ENCODE measurements at places on chromosomes 6 and 20.

DNA sequence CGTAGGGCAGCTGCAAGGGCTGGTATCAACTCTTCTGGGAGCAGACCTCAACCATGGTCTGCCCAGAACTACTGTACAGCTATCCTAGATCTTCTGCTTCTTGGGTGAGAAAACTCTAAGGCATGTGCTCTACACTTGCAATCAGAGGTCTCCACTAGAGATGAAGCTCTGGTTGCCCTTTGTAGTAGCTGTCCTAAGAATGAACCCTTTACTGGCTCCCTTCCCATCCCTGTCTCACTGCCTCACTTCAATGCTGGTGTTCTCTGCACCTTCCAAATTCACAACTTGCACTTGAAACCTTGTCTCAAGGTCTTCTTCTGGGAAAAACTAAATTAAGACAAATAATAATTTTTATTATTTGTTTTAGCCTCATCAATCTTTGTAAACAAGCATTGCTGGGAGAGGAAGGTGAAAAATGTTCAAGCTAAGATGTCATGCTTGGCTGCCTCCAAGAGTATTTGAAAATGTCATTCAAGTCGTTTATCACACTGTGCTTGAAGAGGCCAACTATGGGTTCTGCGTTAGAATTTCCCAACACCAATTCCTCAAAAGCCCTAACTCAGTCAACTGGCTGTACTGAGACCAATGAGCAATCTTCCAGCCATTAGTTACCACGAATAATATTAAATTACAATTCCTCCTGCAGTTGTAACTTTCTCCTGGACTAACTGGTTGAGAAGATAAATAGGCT, 255.7 kb upstream of the PRND start:
- no peak for DNase-seq

DNA sequence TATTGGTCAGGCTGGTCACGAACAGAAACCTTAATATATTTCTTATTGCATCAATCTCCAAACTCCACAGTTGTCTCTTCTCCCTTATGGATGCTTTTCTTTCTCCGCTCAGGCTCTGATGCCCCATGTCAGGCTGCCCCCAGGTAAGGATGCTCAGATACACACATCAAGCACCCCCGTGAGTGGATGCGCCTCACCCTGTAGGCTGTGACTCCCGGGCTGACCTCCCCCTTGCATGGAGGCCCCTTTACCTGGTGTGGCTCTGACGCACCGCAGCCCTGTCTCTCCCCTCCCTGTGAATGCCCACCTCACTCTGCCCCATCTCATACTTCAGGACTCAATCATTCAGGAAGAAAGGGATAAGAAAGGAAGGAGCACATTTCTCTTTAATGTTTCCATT, 19.1 kb upstream of the RANBP9 start:
- DNase-seq = no peak

GRCh38 chr6:145332011-145332410, 403.3 kb downstream of the EPM2A start:
- no peak for DNase-seq

DNA sequence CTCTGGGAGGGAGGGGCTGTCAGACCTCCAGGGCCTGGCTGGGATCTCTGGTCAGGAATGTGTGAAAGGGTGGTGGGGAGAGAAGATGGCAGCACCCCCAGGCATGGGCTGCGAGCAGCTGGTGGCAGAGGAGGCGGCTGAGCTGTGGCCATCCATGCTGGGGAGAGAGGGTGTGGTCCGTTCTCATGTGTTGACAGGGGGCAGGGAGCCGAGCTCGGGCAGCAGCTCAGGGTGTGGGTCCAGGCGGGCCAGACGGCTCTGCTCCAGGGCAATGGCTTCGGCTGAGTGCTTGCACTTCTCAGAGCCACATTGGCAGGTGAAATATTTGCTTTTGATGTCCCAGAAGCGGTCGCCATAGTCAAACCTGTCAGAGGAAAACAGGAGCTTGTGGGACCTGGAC, 1.1 kb upstream of the SLC44A4 start:
- no peak for DNase-seq

- no peak for DNase-seq
Measured at GRCh38 chr6:11322252-11322885, 89.9 kb upstream of the NEDD9 start.

Measured in CD4-positive, alpha-beta T cell (primary cell).